Fibroblast of the aortic adventitia (primary cell): ENCODE measurements at places on chromosomes 7 and 10.

GRCh38 chr10:87712913-87713616 lies 53.4 kb downstream of the PAPSS2 start:
- no peak for DNase-seq

DNA sequence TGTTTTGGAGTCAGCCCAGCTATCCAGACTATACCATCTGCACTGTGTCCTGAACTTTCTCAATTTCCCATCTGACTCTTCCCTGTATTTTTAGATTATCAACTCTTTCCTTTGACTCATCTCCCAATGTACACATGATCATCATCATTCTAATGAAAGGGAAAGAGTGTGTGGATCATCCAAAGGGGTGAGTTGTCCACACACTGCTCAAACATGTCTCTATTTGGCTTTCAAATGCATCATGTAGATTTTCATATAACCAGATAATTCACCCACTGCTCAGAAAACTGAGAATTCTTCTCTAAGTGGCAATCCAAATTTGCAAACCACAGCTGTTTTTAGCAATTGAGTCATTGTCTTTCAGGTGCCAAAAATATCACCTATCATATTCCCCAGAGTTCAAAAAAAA lies 190.2 kb upstream of the HPS1 start:
- DNase-seq: no peak

DNA sequence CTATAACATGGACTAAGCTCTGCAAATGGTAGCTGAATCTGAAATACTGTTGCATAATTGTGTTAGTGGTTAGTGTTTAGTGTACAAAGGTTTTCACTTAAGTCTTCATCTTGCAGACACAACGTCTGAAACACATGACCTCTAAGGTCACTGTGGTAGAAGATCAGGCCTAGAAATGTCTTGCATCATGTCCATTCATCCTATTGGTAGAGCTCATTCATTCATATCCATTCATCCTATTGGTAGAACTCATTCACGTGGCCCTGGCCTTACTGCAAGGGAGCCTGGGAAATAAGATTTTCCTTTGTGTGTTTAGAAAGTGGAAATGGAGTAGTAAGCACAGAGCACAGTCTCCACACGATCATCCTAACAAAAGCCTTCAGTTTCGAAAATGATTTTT lies 485.8 kb downstream of the PLXNA4 start:
- DNase-seq: no peak

DNA sequence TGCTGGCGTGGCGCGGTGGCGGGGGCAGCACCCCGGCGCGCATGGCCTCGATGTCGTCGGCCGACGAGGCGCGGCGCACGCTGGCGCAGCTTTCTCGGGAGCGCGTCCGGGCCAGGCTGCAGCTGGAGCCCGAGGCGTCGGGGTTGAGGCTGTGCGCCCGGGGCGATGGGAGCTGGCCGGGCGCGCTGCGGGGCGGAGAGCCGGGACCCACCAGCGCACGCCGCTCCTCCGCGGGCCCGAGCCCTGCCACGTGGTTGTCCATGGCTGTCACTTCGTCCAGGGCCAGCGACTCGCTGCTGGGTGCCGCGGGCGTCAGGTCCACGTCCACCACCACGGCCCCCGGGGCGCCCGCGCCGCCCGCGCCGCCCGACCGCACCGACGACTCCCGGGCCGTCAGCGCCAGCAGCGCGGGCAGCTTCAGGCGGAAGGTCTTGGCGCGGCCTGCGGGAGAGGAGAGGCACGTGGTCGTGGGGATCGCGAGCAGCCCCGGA lies 20.0 kb downstream of the KCNH2 start:
- no peak for DNase-seq

- DNase-seq: no peak
Observed at GRCh38 chr7:136883046-136883445, 14.6 kb downstream of the CHRM2 start.

DNA sequence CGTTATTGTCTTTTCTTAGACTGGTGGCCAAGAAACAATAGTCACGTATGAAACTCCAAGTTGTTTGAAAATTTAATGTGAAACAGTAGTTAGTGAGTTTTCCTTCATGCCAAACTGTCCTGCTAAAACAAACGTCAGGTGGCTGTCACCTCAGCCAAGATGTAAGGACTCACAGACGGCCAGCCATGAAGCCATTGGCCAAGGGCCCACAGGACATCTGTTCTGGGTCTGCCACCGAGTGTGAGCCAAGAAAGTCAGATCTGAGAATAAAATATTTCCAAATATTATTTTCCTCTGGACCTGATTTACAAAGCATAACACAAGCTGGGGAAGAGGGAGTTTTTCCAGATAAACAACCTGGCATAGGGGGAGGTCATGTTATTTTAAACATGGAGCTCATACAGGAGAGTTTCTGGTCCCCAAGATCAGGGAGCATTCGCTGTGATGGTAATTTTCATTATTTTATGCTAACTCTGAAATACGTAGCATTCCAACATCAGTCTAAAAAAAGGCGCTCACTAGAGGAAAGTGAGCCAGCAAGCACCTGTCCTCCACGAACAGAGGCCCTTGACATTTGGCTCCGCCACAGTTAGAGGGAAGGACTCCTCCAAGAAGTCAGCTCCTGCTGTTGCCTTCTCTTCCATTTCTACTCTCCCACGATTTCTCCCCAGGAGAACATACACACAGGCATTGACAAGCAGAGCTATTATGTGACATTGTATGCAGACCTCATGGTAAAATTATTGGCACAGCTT lies 38.9 kb upstream of the LANCL2 start:
- peak; percentile 31 for DNase-seq

- no peak for DNase-seq
Observed at GRCh38 chr10:19889256-19889655, 73.0 kb downstream of the PLXDC2 start.

GRCh38 chr10:44973323-44974081 lies 5.1 kb downstream of the DEPP1 start:
- DNase-seq: no peak
